EL (cell line): ENCODE measurements at places on chromosomes 4 and X.
A peak's percentile ranks its signal among the peaks of the same experiment; 100 is the strongest.

DNA sequence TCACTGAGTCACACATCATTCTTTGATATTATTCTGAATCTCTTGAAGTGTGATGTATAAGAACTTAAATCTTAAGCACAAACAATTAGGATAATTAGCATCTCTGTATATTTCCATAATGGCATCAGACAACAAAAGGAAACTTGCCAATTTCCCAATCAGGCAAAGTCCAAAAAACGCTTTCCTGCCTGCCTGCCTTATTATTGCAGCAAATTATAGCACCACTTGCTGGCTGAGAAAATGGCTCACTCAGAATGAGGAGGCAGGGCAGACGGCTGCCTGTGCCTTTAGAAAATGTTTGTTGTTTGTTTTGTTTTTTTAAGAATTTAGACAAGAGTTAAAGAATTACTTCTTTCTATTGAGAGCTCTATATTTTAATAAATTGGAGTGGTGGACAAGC is 27.7 kb upstream of the NR3C2 start:
- no peak for DNase-seq

- no peak for DNase-seq
These were observed 27.5 kb downstream of the TBC1D19 start for GRCh38 chr4:26611372-26611771.

GRCh38 chrX:154819771-154820341 is 14.6 kb upstream of the MPP1 start:
- DNase-seq = no peak

- DNase-seq = peak; percentile 55
These were observed 1166.3 kb upstream of the PCDH7 start for GRCh38 chr4:29553846-29554245.

DNA sequence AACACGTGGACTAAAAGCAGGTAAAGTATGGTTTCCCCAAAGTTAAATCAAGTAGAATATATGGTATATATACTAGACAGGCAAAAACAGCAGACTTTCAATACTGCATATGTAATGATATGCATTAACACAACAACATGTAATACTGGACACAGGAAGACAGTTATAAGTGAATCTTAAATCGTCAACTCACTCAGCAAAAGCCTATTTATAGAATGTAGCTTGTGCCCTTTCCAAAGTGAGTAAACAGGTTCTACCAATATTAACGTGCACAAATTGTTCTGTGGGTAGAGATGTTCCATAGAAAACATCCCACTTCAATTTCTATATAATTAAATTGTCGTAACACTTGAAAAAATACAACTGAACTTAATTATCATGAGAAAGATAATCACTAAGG is 30.6 kb downstream of the FAM241A start:
- DNase-seq = no peak

DNA sequence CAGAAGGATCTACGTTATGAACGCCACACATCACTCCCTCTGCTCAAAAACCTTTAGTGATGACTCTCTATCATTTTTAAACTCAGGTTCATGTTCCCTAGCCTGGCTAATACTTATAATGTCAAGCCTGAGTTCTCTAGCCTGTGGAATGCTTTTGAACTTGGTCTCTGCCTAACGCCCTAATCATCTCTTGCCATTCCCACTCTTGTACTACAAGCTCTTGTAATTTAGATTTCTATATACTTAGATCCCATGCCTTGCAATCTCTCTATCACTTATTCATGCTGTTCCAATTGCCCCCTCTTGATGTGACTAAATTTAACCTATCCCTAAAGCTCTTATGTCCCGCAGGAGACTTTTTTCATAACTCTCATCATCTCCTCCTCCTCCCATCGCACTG is 40.3 kb downstream of the SLC4A4 start:
- DNase-seq = no peak
